ENCODE measurements at places on chromosomes 11 and 22. TPM values are rescaled to one million over a fixed set of nuclear protein-coding genes. Genes with fewer than 3 reads are reported as not detected.

GRCh38 chr11:35909511-35910265, 34.2 kb upstream of the LDLRAD3 start:
- H3K4me1 ChIP-seq, result no peaks in the 10 kb centered on the region
- H3K27ac ChIP-seq, result no peak overlapping the region
- H3K27me3 ChIP-seq, result peaks cover 4% of the 10 kb centered on the region
- no peak overlapping the region for H3K4me3 ChIP-seq
- no peak for DNase-seq
- no peaks in the 10 kb centered on the region for H3K36me3 ChIP-seq

Gene BEST1
- total RNA-seq, result 0.65 TPM

Gene BLID
- not detected for total RNA-seq

GRCh38 chr11:80778432-80778831, 1337.6 kb upstream of the TENM4 start:
- no peaks in the 10 kb centered on the region for H3K27me3 ChIP-seq
- DNase-seq, result no peak
- no peaks in the 10 kb centered on the region for H3K36me3 ChIP-seq
- no peak overlapping the region for H3K27ac ChIP-seq
- no peak overlapping the region for H3K4me3 ChIP-seq
- H3K4me1 ChIP-seq, result no peaks in the 10 kb centered on the region

Gene MEI1
- total RNA-seq, result 31.5 TPM

DNA sequence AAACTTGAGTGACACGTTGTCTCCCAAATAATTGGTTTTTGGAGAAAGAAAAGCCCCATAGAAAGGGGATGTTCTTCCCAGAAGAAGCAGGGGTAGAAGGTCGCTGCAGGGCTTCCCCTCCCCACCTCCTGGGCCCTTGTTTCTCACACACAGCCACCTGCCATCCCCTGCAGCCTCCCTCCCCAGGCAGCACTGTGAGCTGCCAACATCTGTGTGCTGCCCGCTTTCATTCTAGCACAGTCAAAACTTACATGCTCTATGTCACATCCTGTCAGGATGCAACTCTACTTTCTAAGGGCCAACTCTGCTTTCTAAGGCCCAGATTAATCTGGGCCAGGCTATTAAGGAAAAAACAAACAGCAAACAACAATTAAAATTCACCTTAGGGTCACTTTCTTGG, 309.4 kb upstream of the ZC3H12C start:
- no peak overlapping the region for H3K27ac ChIP-seq
- H3K4me1 ChIP-seq, result no peaks in the 10 kb centered on the region

- no peak overlapping the region for H3K4me3 ChIP-seq
- H3K4me1 ChIP-seq, result no peaks in the 10 kb centered on the region
- H3K36me3 ChIP-seq, result no peaks in the 10 kb centered on the region
- no peak overlapping the region for H3K27ac ChIP-seq
- DNase-seq, result no peak
Observed at GRCh38 chr11:42043312-42043711, 583.9 kb upstream of the LRRC4C start.

GRCh38 chr11:129458756-129459535, 83.3 kb downstream of the BARX2 start:
- DNase-seq, result no peak
- H3K27ac ChIP-seq, result no peak overlapping the region
- H3K4me1 ChIP-seq, result no peaks in the 10 kb centered on the region
- no peaks in the 10 kb centered on the region for H3K36me3 ChIP-seq
- no peak overlapping the region for H3K4me3 ChIP-seq

Gene TMEM121B
- 0.14 TPM for total RNA-seq

GRCh38 chr11:69232821-69233743, 60.9 kb upstream of the MYEOV start:
- H3K36me3 ChIP-seq, result no peaks in the 10 kb centered on the region
- no peak for DNase-seq
- H3K4me1 ChIP-seq, result peaks cover 3% of the 10 kb centered on the region
- no peak overlapping the region for H3K27ac ChIP-seq
- peaks cover 10% of the 10 kb centered on the region for H3K27me3 ChIP-seq

GRCh38 chr11:34268906-34269430, 88.8 kb downstream of the ABTB2 start:
- no peak overlapping the region for H3K27ac ChIP-seq
- DNase-seq, result no peak
- no peak overlapping the region for H3K4me3 ChIP-seq

GRCh38 chr11:44770401-44770800, 43.6 kb downstream of the TSPAN18 start:
- peaks cover 5% of the 10 kb centered on the region for H3K4me1 ChIP-seq
- no peak for DNase-seq
- peaks cover 4% of the 10 kb centered on the region for H3K36me3 ChIP-seq
- H3K27me3 ChIP-seq, result no peaks in the 10 kb centered on the region
- no peak overlapping the region for H3K4me3 ChIP-seq
- no peak overlapping the region for H3K27ac ChIP-seq

GRCh38 chr11:60854140-60854846, 1.5 kb downstream of the PTGDR2 start:
- no peak overlapping the region for H3K27ac ChIP-seq
- H3K4me3 ChIP-seq, result no peak overlapping the region
- H3K4me1 ChIP-seq, result peaks cover 16% of the 10 kb centered on the region
- H3K36me3 ChIP-seq, result peaks cover 28% of the 10 kb centered on the region

- no peaks in the 10 kb centered on the region for H3K27me3 ChIP-seq
- DNase-seq, result no peak
- peaks cover 11% of the 10 kb centered on the region for H3K36me3 ChIP-seq
- H3K4me3 ChIP-seq, result no peak overlapping the region
Observed at GRCh38 chr11:110340436-110340835, 44.0 kb upstream of the RDX start.

DNA sequence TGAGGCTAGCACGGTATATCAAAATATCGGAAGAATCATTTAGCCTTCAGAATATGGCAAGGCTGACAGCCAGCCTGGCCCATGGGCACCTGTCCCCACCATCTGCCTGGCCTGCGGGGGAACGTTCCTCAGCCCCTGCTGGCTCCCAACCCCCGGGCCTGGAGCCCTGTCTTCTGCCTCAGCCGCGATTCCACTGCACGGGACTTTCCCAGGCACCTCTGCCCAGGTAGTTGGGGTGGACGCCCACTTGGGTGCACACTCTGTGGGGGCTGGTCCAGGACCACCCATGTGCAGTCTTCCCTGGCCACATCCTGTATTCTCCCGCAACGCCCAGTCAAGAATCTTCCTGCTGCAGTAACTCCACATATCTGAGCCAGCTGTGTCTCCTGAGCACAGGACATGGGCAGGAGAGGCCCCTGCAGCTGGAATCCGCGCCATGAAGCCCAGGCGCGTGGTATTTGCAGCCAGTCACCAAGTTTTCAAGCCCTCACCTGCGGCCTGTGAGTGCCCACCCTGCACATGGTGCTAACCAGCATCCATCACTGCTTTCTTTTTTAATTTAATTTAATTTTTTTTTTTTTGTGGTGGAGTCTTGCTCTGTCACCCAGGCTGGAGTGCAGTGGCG, 77.9 kb downstream of the KCNQ1 start:
- H3K27ac ChIP-seq, result no peak overlapping the region
- peak; percentile 2 for DNase-seq
- no peaks in the 10 kb centered on the region for H3K27me3 ChIP-seq
- peaks cover 20% of the 10 kb centered on the region for H3K4me1 ChIP-seq
- no peaks in the 10 kb centered on the region for H3K36me3 ChIP-seq

Gene ABTB2
- 1.2 TPM for total RNA-seq

- H3K4me3 ChIP-seq, result no peak overlapping the region
- DNase-seq, result no peak
- H3K27me3 ChIP-seq, result peaks cover 22% of the 10 kb centered on the region
Observed at GRCh38 chr11:33819278-33820035, 45.1 kb upstream of the FBXO3 start.

All from activated CD4-positive, alpha-beta T cell treated with anti-CD3 and anti-CD28 coated beads for 36 hours (primary cell).